ENCODE measurements at places on chromosomes 12 and 14.

DNA sequence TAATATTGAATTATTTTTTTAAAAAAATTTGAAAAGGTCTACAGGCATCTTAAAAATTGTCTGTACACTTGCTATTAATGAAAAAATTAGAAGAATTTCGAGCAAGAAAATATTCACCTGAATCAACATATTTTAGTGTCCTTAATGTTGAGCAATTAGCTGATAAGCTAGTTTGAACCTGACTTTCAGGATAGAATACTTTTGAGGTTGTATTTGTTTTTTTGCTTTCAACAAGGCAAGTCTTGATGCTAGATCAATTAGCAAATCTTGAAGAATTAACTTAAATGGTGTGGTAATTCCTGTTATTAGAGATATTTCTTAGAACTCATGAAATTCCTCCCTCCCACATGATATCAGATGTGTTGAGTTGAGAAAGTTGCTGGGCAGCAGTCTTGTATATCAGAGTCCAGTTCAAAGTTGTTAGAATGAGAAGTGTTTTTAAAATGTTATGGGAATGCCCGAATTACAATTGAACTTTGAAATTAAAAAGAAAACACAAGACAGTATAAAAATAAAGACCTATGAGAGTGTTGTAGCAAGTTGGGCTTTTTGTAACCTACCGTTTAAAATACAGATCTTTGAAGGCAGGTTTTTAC is 119.2 kb downstream of the TRMT5 start:
- no peak for DNase-seq

DNA sequence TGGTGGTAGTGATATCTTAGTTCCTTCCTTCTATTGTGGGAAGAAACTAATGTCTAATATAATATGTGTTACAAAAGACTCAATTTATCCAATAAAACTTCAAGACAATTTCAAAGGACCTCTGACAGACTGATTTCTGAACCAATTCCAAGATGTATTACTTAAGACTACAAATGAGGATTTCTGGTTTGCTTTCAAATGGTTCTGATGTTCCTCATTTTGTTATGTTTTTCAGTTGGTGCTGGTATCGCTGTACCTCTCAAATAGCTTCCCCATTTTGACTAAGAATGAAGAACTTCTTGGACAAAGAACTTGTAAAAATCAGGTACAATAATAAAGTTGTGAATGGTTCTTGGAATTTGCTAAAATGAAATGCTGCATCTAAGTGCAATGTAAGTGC is 19.4 kb upstream of the MBIP start:
- no peak for DNase-seq

- no peak for DNase-seq
Observed at GRCh38 chr12:97821806-97822205, 359.2 kb downstream of the RMST start.

DNA sequence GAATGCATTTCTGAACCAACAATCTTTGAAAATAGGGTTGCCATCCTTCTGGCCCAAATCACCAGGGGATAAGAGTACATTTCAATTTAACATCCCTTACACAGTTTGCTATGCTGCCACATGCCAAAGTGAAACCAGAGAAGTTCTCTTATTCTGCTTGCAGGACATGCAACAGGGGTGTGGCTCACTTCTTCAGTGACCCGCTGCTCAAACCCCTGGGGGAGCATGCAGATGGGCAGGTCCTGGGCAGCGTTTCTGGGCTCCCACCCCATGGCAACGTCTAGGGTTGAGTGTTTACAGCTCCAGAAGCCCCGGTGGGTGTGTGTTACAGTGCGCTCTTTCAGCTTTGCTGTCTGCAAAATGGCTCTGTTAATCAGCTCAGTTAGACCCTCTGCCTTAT is 1306.3 kb upstream of the TMEM132C start:
- DNase-seq: no peak

- no peak for DNase-seq
Observed at GRCh38 chr12:7112041-7112440, 3.0 kb upstream of the C1RL start.

Data from foreskin fibroblast (primary cell).